ENCODE measurements at places on chromosomes 5 and 9.

GRCh38 chr5:72282878-72283277 lies 37.2 kb downstream of the MRPS27 start:
- peak; percentile 11 for DNase-seq

GRCh38 chr9:15018096-15018637 lies 107.9 kb upstream of the FREM1 start:
- DNase-seq: no peak

GRCh38 chr5:57199866-57200265 lies 26.0 kb downstream of the GPBP1 start:
- no peak for DNase-seq

GRCh38 chr5:39986614-39987013 lies 561.8 kb upstream of the DAB2 start:
- no peak for DNase-seq

DNA sequence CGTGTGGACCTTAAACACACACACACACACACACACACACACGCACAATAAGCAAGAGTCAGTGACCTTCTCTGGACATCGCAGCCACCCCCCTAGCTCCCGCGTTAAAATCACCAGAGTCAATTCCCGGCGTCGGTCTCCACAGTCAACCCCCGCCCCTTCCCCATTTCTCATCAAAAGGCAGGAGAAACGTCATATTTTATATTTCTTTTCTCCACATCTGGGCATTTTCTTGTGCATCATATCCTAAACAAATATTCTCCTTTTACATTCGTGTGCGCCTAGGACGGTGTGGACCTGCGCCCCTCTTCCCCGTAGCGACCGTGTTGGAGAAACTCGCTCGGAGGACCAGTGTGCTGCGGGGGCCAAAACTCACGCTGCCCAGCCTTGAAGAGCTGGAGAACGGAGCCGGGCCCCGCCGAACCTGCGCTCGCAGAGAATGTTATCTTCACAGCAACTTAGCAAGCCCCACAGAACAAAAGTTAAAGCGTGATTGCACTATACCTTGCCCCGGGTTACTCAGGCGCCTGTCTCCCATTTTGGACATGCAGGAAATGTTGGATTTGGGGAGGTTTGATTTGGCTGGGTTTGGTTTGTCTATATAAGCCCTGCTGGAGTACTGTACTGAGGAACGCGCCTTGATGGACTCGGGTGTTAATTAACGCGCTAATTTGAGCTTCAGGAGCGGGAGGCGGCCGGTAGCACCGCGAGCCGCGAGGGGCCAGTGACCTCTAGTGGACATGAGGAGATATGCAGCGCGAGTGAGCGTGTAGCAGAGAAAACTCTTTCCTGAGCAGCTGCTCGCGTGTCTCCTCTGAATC lies 192.4 kb downstream of the MEF2C start:
- DNase-seq: peak; percentile 87

DNA sequence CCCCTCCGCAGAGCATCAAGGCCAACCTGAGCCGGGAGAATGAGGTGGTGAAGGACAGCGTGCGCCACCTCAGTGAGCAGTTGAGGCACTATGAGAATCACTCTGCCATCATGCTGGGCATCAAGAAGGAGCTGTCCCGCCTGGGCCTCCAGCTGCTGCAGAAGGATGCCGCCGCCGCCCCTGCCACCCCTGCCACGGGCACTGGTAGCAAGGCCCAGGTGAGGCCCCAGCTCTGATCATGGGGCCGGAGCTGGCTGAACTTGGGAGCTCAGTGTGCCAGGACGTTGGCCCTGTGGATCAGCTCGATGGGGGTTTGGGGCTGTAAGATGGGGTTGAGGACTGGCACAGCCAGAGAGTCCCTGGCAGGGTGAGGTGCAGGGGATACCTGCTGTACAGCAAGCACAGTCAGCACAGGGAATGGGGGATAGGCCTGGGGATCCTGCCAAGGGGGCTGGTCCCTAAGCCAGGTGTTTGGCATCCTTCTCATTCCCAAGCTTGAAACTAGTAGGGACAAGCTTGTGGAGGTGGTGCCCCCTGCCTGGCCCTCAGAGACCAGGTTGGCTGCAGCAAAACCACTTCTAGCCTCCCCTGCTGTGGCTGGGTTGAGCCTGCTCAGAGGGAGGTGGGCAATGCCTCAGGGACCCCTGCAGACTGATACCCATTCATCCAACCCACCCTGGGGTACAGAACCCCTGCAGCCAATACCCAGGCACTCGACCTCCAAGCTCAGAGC lies 22.5 kb downstream of the OLFML2A start:
- DNase-seq: no peak

- DNase-seq: no peak
Observed at GRCh38 chr5:174773371-174773770, 49.0 kb downstream of the MSX2 start.

DNA sequence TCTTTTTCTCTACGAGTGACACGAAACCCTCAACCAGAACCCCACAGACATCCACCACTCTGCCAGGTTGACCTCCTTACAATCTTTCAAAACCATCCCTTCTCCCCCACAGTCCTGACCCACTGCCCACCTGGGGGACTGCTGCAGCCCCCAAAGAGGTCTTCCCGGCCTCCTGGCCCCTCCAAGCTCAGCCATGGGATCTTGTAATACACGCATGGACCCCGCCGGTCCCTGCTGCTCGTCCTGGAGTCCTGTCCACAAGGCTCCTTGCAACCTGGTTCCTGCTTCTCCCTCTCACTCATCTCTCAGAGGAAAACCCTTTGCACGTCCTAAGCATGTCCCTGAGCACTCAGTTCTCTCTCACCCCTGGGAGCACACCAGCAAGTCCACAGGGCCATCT lies 187.3 kb downstream of the CDK5RAP2 start:
- no peak for DNase-seq

DNA sequence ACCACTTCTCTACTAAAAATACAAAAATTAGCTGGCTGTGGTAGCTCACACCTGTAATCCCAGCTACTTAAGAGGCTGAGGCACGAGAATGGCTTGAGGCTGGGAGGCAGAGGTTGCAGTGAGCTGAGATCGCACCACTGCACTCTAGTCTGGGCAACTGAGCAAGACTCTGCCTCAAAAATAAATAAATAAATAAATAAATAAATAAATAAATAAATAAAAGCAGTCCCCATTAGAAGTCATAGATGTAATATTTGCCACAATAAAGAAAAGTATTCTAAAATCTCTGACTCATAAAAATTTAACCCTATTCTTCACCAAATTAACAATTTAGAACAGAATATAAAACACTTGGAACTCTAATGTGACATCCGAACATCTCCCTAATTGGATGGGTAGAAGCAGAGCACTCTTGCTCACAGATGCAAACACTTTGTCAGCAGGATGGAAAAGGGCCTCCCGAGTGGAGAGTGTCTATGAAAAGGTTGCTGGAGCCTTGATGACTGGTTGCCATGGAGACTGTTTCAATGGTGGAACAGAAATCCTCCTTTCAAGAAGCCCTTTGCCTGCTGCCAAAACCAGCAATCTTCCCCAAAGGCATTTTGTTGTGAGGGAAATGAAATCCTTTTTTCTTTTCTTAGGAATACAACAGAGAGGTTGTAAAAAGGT lies 38.9 kb upstream of the TRAF1 start:
- DNase-seq: no peak

DNA sequence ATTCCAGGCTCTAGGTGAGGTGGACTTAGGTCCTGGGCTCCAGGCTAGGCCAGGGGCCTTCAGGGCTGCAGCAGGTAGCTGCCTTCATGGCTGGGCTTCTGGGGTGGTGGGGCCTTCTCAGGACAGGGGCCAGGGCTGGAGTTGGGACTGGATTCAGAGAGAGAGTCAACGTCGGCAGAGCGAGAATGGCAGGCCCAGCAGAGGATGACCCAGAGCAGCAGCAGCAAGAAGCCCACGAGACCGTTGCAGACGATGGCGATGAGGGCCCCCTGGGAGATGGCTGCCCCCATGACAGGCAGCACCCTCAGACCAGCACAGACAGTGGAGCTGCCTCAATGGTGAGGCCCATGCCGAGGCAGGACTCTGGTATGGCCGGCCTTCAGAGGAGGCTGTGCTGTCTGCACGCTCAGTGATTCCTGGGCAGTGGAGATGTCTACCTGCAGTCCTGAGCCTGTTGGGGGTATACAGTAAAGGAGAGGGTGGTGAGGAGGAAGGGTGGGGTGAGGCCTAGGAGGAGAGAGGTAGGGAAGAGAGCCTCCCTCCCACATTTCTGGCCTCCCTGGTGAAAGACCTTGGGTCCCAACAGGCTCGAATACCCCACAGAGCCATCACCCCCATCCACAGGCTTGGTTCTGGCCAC lies 1.3 kb downstream of the ENHO start:
- DNase-seq: no peak

DNA sequence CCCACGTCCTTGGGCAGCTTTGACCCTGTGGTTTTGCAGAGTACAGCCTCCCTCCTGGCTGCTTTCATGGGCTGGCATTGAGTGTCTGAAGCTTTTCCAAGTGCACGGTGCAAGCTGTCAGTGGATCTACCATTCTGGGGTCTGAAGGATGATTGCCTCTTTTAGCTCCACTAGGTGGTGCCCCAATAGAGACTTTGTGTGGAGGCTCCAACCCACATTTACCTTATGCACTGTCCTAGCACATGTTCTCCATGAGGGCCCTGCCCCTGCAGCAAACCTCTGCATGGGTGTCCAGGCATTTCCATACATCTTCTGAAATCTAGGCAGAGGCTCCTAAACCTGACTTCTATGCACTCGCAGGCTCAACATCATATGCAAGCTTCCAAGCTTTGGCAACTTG lies 644.2 kb upstream of the CDH9 start:
- DNase-seq: no peak

DNA sequence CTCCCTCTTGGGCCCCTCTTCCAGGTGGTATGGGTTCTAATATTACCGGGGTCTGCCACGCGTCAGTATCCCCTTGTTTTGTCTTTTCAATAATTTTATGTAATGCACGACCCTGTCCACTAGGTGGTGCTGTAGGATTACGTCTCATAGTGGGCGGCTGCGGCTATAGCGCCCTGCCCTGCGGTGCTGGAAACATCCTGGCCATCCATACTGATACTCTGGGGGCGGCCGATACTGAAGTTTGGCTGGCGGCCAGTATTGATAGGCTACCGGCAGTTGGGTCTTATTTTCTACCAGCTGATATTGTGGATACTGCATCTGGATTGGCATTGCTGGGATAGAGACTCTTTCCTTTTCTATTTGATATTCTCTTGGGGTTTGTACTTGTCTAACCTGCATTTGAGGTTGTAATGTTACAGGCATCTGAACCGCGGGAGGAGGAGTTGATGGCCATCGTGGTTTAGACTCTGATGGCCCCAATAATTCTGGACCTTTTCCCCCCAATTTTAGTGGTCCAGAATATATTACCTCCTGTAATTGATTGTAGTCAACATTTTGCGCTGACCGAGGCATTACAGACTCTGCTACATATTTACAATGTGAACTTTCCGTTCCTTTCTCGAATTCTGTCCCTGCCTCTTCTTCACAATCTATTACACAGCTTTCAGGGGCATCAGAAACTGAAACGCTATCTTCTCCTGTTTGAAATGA lies 3.3 kb upstream of the TMEM141 start:
- DNase-seq: peak; percentile 78

DNA sequence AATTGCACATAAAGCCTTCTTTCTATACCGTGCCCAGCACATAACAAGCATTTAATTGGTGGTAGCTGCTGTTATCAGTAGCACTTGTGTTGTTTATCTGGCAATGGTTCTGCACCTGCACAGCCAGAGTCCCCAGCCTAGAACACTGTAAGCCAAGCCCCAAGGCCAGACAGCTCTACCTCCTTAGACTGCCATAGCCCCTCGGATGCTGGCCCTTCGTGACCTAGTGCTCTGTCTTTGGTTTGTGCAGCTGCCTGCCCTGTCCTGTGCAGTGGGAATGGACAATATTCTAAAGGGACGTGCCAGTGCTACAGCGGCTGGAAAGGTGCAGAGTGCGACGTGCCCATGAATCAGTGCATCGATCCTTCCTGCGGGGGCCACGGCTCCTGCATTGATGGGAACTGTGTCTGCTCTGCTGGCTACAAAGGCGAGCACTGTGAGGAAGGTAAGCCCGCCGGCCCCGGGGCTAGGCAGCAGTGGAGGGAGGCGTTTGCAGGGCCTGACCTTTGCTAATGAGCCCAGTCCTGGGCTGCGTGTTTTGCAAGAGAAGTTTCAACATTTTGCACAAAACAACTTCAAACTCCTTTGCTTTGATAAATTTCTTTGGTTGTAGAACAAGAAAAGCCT lies 173.3 kb upstream of the WWC1 start:
- DNase-seq: no peak

DNA sequence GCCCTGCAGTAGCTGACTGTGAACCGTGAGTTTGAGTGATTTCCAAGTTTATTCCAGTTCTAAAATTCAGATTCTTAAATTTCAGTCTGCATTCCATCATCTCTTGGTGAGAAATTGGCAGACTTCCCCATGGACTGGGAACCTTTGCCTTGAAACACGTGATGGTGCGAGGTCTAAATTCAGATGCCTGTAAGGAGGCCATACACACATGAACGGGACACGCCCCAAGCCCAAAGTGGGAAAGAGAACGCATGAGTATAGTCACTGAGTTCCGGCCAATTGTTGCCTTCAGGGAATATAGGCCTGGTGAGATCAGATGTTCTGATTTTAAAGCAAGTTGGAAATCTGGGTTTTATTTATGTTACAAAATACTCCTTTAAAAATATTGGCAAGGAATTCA lies 1084.4 kb upstream of the WWC1 start:
- DNase-seq: peak; percentile 13

DNA sequence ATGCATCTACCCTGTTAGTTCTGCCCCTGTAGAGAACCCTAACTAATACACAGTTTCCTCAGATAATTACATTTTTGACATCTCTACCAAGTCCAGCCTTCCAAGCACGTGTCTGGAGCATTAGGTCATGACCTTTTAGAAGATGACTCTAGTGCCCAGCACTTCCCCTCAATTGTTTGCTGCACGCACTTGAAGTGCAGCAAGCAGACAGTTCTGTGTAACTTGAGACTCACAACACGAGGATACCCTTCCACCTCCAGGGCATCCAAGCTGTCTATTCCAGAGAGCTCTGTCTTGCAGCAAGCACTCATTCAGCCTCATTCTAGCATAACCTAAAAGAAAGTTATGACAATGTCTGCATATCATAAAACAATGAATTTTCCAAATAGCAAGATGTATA lies 1410.5 kb upstream of the CDH18 start:
- DNase-seq: no peak

Data from GM03348 (cell line).